ENCODE measurements at places on chromosomes 16 and 17.

DNA sequence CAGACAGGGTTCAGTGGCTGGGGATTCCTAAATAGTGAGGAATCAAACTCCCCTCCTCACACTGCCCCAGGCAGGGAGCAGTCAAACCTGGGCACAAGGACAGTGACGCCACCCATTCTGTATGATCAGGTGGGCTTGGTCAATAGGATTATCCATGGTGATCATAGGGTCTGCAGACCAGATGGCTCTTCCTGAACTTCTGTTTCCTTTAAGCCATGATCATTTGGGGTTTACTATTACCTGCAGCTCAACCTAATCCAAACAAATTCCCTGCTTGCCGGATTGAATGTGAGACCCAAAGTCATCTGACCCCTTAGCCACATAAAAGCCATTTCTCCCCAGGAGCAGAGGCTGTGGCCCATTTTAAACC lies 54.3 kb downstream of the PLXDC1 start:
- no peak for DNase-seq

DNA sequence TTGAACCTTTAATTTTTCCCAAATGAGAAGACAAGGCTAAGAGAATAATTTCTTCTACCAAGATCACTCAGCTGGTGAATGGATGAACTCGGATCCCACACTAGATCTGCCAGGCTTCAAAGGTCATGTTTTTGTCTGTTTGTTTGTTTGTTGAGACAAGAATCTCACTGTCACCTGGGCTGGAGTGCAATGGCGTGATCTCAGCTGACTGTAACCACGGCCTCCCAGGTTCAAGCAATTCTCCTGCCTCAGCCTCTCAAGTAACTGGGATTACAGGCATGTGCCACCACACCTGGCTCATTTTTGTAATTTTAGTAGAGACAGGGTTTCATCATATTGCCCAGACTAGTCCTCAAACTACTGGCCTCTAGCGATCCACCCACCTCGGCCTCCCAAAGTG lies 6.6 kb downstream of the ZNF19 start:
- DNase-seq = no peak

GRCh38 chr16:62940569-62940968 lies 904.3 kb upstream of the CDH8 start:
- no peak for DNase-seq

DNA sequence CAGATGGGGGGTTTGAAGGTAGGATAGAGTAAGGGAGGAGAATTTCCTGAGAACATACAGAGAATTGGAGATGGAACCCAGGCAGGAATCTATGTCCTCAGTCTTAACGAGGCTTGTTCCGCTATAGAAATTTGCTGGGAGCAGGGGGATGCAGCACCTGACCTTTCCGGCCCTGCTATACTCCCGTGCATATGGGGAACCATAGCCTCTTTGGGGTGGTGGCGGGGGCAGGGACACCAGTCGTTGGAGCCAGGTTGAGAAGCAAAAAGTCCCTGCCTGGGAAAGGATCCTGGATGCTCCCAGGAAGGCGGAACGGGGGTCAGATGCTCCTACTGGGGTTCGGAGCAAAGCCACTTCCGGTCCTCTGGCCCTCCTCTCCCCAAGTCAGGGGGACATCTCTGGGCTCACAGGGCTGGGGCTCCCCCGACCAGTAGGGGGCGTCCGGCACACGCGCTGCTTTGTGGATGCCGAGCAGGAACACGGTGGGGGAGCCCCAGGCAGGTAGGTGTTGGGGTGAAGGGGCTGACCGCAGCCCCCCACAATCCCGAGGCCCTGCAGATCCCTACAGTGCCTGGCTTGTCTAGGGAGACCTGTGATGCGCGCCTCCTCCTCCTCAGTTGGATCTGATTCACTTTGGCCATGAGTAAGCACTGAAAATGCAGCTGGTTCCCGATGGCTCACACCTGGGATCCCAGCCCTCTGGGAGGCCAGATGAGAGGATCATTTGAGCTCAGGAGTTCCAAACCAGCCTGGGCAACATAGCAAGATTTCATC lies 15.5 kb upstream of the TFAP4 start:
- DNase-seq = peak; percentile 65

- no peak for DNase-seq
These were observed 31.9 kb downstream of the PDIA2 start for GRCh38 chr16:314795-315299.

- no peak for DNase-seq
These were observed 46.7 kb upstream of the LHX1 start for GRCh38 chr17:36890398-36891168.

DNA sequence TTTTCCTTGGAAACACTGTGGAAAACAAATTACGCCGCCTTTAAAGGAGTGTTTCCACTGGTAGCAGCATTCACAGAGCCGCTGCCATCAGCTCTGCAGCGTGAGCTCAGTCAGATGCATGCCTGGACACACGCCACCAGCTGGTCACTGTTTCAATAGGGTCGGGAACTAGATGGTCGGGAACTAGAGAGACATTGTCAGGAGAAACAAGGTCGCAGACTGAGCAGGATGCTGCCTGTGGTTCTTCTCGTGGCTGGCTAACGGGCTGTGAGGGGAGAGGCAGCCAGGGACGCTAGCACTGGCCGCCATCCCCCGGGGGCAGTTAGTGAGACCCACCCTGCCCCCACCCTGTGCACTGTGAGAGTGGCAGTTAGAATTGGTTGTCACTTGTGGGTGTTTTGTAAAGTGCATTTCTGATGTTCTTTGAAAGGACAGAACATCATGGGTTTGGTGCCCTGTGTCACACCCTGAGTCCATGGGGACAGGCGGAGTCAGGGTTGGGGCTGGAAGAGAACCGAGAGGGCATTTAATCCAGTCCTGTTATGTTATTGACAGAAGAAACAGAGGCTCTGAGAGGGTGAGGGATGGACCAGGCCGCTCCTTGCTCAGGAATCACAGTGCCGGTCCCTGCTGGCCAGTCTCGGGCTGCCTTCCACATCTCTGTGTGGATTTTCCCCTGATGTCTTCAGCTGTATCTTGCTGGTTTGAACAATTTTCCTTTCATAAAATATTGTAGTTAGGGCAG lies 86.3 kb downstream of the SPECC1 start:
- DNase-seq = peak; percentile 55

- no peak for DNase-seq
These were observed 76.4 kb upstream of the TBX2 start for GRCh38 chr17:61323003-61323908.

- peak; percentile 12 for DNase-seq
These were observed 22.2 kb downstream of the CLTC start for GRCh38 chr17:59641799-59642484.

GRCh38 chr17:75828076-75828400 lies 16.2 kb downstream of the UNC13D start:
- no peak for DNase-seq

DNA sequence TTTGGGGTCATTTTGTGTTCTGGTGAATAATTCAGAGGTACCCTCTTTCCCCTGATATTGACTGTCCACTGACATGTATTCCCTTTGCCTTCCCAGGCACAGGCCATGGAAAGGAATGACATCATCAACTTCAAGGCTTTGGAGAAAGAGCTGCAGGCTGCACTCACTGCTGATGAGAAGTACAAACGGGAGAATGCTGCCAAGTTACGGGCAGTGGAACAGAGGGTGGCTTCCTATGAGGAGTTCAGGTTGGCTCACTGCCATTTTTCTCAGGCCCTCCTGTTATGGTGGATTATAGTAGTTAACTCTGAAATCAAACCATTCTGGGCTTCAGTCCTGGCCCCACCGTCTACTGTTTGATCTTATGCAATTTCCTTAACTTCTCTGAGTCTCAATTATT lies 1.6 kb upstream of the EFTUD2 start:
- peak; percentile 82 for DNase-seq

- DNase-seq = no peak
These were observed 15.1 kb downstream of the ADCY7 start for GRCh38 chr16:50281391-50282009.

DNA sequence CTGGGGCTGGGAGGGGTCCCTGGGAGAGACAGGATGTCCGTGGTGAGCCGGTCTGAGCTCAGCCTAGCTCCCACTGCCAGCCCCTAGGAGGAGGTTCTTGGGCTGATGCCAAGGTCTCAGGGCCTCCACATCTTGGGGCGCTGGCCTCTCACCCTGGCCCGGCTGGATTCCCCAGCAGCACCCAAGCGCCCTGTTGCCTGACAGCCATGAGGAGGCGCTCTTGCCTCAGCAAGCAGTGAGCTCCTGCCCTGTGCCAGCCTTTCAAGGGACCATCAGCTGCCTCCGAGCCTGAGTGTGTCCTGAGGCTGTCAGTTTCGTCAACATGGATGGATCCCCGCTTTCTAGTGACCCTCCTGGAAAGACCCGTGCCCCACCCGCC lies 234.9 kb upstream of the CIBAR2 start:
- no peak for DNase-seq

DNA sequence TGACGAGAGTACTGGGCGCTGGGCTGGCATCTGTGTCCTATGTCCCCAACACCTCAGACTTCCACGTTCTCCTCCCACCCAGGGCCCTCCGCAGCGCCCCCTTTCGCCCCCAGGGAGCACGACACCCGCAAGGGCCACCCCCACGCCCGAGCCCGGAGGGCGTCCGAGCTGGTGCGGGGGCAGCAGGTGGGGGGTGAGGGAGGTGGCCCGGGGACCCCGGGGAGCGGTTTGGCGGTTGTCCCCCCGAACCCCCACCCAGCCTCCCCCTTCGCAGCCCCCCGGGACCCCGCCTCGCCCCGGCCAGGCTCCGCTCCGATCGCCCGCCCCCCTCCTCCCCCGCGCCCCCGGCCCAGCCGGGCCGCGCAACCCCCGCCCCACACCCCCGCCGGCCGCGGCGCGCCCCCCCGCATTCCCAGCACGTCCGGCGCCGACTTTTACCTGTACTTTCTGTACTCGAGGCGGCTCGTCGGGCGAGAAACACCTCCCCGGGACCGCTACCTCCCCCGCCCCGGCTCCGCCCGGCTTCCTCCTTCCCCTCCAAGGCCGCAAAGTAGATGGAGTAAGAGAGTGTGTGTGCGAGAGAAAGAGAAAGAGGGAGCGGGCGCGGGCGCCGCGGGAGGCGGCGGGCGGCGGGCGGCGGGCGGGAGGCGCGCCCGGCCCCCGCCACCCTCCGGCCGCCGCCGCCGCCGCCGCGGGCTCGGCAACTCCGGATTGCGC lies 901 bp downstream of the CDYL2 start:
- DNase-seq = peak; percentile 41

DNA sequence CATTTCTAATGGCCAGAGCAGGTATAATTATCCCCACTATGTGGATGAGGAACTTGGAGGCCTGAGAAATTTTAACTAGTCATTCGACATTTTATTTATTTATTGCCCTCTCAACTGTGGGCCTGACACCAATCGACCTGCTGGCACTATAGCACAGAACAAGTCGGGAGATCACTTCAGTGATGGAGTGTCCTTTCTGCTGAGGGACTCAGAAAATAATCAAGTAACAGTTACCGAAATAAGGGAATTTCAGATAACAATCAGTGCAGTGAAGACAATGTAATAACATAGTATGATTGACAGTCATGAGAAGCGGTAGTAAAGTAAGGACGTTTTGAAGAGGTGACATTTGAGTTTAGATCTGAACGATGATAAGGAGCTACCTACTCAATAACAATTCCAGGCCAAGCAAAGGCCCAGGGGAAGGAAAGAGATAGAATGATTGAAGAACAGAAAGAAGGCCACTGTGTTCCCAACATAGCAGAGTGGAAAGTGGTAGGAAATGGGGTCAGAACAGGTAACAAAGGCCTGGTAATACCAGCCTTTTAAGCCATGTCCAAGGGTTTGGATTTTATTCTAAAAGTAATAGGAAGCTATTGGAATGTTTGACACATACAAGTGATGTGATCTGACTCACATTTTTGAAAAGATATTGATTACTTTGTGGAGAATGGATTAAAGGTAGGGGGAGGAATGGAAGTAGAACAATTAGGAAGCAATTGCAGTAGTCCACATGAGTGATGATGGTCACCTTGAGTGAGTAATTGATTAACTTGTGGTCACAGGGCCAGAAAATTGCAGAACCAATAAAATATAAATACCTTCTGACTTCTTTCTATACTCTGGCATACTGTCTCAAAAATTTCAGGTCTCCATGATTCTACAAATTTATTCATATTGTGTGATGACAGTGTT lies 1.4 kb downstream of the STXBP4 start:
- no peak for DNase-seq

DNA sequence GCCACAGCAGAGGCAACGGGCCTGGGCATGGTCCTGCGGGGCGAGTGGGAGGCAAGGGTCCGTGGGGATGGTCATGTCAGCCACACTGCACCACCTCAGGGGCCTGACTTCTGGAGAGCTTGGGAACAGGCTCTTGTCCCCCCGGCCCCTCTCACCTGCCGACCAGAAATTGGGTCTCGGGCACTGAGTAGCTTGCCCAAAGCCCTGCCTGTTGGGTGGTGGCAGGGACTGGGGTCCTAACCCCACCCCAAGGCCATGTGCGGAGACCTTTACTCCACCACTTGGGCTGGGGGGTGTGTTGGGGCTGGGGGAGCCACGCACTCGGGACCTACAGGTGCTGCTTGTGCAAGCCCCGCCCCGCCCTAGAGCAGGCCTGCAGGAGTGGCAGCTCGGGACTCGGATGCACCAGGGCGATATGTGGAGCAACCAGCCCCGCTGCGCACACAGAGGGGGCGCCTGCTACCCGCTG lies 24.2 kb upstream of the CHMP6 start:
- no peak for DNase-seq

DNA sequence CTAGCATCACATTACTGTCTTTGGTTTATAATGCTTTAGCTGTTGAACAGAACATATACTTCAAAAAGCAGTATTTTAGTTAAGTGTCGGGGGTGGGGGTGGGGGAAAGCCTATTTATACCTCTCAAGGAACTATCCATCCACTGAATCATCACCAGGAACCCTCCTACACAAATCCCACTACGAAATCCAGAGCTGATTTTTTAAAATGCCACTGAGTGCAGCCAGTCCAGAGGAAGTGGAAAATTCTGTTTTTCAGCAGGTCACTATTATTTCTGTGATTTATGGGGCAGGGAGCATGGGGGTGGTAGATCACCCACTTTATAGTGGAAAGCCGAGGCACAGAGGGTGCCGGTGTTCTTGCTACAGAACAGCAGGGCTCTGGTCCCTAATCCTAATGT lies 284.1 kb downstream of the SOX9 start:
- DNase-seq = peak; percentile 86

DNA sequence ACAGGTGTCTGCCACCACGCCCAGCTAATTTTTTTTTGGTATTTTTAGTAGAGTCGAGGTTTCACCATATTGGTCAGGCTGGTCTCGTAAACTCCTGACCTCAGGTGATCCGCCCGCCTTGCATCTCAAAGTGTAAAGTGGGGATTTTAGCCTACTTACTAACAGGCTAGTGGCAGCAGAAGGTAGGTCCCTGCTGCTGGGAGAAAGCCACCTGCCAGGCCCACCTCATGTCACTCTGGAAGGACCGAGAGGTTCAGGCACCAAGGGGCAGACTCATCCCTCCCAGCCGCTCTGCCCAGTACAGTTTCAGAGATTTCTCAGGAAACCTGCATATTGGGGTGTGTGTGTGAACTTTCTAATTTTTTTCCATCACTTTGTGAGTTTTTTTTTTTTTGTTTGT lies 2.1 kb upstream of the RCVRN start:
- no peak for DNase-seq
